ENCODE measurements at places on chromosomes 6 and 20. TPM values are rescaled to one million over a fixed set of nuclear protein-coding genes. Genes with fewer than 3 reads are reported as not detected.

DNA sequence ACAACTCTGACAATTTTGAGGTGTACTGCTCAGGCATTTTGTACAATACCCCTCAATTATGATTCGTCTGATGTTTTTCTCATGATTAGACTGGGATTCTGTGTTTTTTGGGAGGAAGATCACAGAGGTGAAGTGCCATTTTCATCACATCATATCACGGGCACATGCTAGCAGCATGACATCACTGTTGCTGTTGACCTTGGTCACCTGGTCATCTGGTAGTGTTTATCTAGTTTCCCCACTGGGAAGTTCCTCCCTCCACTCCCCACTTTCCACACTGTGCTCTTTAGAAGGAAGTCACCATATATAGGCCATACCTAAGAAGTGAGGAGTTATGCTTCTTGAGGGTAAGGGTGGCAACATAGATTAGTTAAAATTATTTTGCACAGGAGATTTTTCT is 20.8 kb downstream of the GCM2 start:
- no peak for DNase-seq

Gene SIGLEC1
- total RNA-seq: under 0.01 TPM

Gene GJA10
- total RNA-seq: not detected

DNA sequence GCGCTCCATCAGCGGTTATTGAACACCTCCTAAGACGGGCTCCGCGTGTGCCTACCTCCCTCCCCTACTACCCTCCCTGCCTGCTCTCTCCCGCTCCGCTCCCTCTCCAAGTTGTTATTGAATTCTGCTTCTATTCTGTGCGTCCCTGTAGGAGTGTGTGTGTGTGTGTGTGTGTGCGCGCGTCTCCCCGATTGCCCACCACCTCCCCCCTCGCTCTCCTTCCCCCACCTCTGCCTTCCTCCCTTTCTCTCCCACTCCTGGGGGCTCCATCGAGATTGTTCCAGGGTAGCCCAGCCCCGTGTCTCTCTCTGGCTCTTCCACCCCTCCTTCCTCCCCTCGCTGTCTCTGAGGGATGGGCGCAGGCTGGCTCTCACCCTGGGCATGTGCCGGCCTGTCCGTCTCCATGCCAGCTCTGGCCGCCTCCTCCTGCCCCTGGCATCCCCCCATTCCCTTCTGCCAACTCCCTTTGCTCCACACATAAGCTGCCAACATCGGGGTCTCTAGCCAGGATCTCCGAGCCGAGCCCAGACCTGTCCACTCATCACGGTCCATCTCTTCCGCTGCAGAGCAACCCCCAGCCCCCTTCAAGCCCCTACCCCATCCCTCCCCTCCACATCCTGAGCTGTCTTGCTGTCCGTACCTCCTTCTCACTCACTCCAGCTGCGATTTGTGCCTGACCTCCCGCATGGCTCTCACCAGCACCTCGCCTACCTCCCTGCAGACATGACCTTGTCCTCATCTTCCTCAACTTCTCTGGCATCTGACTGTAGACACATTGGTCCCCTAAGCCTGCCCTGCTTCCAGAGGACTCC is 68.5 kb downstream of the SRC start:
- no peak for DNase-seq

- no peak for DNase-seq
These were observed 669.6 kb upstream of the NRSN1 start for GRCh38 chr6:23456396-23456795.

Gene SPATA2
- 2.0 TPM for total RNA-seq

Gene BPIFB1
- total RNA-seq: not detected

DNA sequence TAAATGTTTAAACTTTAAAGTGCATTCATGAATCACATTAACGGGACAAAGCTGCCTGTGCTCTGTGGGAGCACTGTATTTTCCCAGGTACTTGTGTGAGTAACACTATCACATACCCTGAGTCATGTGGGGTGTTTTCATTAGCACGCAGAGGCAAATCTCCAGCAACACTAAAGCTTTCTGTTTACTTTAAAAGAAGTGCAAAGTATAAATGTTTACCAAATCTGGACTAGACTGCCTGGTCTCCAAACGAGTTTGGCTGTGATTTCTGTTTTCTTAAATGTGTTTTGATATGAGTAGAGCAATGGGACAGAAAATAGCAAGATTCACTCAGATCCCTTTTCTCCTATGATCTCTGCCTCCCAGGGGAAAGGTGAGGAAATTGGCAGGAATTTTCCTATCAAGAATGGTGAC is 28.8 kb upstream of the RIPPLY2 start:
- no peak for DNase-seq

- no peak for DNase-seq
These were observed 954.4 kb downstream of the PHF3 start for GRCh38 chr6:64589961-64590360.

GRCh38 chr20:40913224-40914185 is 115.1 kb upstream of the TOP1 start:
- no peak for DNase-seq

Gene VSX1
- not detected for total RNA-seq

DNA sequence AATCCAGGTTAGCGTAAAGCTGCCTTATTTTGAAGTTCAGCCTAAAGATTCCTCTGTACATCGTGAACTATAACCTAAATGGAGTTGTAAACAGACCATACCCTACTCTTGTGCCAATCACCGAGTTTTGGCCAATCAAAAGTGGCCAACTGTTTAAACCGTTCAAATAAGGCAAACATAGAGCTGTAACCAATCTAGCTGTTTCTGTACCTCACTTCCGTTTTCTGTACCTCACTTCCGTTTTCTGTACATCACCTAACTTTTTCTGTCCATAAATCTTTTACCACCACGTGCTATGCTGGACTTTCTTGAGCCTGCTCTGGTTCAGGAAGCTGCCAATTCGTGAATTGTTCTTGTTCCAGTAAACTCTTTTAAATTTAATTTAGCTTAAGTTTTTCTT is 39.7 kb downstream of the LBP start:
- DNase-seq: no peak

Gene ARMC12
- total RNA-seq: 0.82 TPM

DNA sequence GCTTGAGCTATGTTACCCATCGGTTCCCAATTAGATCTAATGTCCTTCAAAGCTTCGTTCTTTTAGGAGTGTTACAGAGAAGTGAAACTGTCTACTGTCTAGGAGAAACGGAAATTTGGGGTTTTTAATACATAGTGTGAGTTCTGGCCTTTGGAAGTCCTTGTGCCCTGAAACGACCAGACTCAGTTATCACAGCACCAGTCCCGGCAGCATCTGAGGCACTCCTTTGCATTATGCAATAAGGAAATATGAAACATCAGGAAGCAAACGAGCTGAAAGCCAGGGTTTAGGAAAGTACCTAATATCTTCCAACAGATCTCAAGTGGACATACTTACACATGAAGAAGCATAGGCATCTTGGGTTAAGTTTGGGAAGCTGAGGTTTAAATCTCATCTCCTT is 61.8 kb upstream of the ADGRF1 start:
- DNase-seq: peak; percentile 16

GRCh38 chr6:72559555-72559954 is 62.3 kb upstream of the KCNQ5 start:
- no peak for DNase-seq

GRCh38 chr20:41382791-41383305 is 16.2 kb upstream of the EMILIN3 start:
- no peak for DNase-seq

DNA sequence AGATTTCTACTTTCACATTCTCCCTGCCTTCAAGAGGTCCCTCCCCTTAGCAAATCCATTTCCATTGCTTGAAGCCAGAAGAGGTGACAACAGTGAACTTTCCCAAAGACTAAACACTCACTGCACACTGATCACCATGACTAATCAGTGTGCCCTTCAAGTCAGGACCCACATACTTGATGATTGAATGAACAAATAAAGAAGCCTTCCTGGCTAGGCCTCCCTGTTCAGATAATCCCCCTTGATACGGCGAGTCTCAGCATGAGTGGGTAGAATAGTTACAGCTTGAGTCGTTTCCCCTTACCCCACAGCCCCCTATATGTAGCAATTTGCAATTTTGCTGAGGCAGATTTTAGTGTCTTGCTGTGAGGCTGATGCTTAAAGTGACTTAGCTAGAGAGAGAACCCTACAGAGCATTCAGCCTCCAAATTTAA is 102.2 kb downstream of the UNC5CL start:
- DNase-seq: no peak

Gene SULF2
- 18.8 TPM for total RNA-seq

Gene RNF39
- not detected for total RNA-seq

DNA sequence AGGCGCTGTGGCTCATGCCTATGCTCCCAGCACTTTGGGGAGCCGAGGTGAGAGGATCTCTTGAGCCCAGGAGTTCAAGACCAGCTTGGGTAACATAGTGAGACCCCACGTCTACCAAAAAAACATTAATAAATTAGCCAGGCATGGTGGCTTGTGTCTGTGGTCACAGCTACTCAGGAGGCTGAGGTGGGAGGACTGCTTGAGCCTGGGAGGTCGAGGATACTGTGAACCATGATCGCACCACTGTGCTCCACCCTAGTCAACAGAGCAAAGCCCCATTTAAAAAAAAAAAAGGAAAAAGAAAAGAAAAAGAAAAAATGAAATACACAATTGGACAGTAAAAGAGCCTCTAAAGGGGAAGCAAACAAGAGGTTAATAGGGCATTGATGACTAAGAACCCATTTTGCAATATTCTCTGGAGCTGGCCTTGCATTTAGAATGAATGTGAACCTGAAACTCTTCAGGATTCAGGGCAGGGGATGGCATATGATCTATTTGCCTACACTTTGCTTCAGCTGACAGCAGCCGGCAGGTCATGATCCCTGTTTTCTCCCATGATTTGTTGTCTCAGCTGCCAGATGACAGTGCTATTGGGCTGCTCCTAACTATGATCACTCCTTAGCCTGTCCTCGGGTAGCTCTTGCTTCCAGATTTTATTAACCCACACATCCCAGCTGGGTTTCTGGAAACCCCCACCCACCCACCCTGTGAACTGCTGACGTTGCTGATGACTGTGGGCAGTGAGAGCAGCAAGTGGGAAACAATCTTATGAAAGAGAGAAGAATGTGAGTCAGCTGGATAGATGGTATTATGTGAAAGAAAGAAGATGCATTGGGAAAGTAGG is 83.8 kb upstream of the ELOVL5 start:
- DNase-seq: no peak

GRCh38 chr6:51387907-51388306 is 569.2 kb downstream of the TFAP2B start:
- no peak for DNase-seq

GRCh38 chr6:33609019-33609418 is 12.1 kb upstream of the ITPR3 start:
- no peak for DNase-seq

GRCh38 chr6:141359953-141360352 is 772.8 kb upstream of the GJE1 start:
- DNase-seq: no peak

Gene KIF25
- 0.41 TPM for total RNA-seq

DNA sequence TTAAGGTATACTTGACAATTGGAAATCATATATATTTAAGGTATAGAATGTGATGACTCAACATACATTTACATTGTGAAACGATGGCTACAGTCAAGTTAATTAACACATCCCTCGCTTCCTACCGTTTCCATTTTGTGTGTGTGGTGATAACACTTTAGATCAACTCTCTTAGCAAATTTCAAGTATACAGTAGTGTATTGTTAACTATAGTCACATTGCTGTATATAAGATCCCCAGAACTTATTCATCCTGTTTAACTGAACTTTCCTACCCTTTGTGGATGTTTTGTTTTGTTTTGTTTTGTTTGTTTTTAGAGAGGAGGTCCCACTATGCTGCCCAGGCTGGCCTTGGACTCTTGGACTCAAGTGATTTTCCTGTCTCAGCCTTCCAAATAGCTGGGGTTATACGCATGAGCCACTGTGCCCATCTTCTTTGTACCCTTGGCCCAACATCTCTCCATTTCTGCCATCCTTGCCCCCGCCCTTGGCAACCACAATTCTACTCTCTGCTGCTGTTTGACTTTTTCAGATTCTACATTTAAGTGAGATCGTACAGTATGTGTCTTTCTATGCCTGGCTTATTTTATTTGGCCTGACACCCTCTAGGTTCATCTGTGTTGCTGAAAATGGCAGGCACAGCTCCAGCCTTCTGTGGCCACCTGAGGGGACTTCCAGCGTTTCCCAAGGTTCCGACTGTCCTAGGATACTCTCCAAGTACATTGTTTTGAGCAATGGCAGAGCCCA is 90.5 kb upstream of the SNX9 start:
- no peak for DNase-seq

DNA sequence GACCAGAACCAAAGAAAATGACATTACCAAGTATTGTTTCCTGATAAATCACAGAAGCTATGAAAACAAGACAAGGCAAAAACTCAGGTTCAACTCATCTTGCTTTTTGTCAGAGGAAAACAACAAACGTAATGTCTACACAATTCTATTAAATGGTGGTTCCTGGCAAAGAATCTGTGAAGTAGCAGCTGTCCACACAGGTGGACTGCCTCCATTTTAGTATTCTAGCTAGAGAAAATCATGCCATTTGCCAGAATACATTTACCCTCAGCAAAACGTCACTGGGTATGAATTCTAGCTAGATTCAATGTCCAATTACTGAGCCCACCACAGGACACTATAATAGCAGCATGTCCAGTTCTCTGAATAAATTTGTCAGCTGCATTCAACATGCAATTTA is 125.4 kb downstream of the ADGRB3 start:
- DNase-seq: no peak

Gene SLC26A8
- 5.7 TPM for total RNA-seq

DNA sequence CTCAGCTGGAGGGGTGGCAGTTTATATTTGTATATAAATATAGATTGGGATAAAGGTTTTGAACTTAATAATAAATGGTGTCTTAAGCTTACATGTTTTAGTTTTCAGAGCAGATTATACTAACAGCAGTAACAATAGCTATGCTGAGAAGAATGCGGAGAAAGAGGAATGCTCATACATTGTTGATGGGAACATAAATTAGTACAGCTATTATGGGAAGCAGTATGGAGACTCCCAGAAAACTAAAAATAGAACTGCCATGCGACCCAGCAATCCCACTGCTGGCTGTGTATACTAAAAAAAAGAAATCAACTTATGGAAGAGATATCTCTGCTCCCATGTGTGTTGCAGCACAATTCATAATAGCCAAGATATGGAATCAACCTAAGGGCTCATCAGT is 127.9 kb downstream of the BCKDHB start:
- DNase-seq: no peak

GRCh38 chr6:70700922-70701876 is 33.5 kb downstream of the SMAP1 start:
- no peak for DNase-seq

All from frontal cortex (tissue), 4 donors.